ENCODE measurements at places on chromosomes 6 and 20.

GRCh38 chr6:100415768-100416167, 49.0 kb downstream of the SIM1 start:
- no peak for DNase-seq

DNA sequence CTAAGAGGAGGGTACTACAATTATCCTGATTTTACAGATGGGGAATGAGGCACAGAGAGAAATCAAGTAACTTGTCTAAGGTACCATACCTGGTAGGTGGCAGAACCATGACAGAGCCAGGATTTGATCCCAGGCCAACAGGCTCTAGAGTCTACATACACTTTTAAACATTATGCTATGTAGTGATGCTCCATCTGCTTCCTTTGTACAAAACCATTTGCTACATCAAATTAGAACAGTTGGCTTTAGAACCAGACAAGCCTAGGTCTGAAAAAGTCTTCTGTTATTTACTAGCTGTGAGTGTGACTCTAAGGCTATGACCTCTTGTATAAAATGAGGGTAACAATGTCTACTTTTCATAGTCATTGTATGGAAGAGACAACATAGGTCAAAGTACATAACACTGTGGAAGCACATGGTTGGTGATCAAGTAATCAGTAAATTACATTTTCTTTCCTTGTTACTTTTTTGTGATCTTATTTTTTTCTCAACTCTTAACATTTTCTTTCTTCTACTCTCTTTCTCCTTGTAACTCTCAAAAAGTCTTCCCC, 122.1 kb downstream of the PDSS2 start:
- no peak for DNase-seq

DNA sequence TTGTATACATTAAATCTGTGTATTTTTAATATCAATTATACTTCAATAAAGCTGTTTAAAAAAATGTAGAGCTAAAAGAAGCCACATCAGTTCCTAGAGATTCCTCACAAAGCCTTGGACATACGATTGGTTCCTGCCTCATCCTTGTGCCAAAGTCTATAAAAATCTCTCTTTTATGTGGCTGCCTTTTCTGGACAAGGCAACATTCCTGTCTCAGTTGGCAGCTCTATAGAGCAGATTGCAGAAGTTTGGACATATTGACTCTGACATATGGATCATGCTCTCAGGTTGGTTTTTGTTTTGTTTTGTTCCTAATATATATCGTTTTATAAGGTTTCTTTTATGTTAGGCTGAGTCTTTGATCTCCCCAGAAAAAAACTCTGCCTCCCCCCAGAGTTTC, 148.9 kb downstream of the MAFB start:
- no peak for DNase-seq

GRCh38 chr20:35166242-35166830, 5.5 kb upstream of the PROCR start:
- DNase-seq, result no peak

DNA sequence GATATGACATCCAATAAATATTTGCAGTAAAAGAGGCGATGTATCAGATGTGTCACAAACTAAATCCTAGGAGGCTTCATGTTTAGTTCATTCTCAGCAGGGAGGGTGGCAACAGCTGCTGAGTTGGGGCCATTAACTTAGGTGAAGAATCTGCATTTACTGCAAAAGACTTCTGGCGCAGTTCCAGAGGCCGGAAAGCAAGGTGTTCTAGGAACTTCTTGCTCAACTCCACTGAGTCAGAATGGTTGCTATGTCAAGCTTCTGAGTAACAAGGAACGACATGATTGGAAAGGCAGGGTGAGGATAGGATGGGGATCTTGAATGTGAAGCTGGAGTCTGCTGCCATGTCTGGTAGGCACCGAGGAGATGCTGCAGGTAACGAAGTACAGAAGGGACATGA, 11.7 kb downstream of the ADNP start:
- DNase-seq, result no peak

GRCh38 chr6:33301877-33302276, 3.1 kb upstream of the RGL2 start:
- DNase-seq, result no peak

DNA sequence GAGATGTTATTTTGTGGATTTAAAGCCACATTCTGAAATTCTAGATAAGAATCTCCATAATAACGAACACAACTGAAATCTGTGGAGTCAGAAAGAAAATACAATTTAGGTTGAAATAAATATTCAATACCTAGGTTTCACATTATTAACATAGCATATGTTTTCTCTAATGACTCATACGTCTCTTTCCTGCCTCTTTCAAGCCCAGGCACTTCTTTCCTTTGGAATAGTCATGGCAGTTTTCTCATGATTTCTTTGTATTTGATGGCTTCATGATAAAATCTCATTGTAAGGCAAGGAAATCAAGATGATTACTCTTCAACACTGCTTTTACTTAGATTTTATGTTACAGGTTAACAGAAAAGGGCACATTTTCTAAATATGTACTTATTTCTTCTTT, 803.7 kb downstream of the PHF3 start:
- no peak for DNase-seq

- DNase-seq, result no peak
These were observed 191.6 kb upstream of the SNX9 start for GRCh38 chr6:157631412-157631811.

- no peak for DNase-seq
These were observed 28.4 kb upstream of the GCLC start for GRCh38 chr6:53573299-53573698.

GRCh38 chr20:4006640-4007039, 8.7 kb downstream of the RNF24 start:
- DNase-seq, result no peak

- peak; percentile 52 for DNase-seq
These were observed 33.7 kb downstream of the SLC9A8 start for GRCh38 chr20:49846206-49846807.

DNA sequence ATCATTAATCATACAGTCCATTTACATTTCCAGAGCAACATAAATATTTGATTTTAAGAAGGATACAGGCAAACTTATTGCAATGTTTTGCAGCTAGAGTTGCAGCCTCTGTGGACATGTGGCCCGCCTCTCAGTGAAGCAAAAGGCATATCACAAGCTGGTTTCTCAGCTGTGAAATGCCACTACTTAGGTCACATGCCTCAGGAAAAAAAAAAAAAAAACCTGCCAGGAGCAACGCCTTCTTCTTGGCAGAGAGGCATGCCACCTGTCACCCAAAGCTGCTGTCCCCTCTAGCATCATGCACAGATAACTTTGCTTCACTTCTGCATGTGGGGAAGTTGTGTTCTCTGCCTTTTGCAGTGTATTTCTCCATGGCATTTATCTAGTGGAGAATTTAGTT, 18.5 kb downstream of the GRM1 start:
- no peak for DNase-seq

GRCh38 chr20:432208-432607, 24.1 kb downstream of the RBCK1 start:
- DNase-seq, result no peak

DNA sequence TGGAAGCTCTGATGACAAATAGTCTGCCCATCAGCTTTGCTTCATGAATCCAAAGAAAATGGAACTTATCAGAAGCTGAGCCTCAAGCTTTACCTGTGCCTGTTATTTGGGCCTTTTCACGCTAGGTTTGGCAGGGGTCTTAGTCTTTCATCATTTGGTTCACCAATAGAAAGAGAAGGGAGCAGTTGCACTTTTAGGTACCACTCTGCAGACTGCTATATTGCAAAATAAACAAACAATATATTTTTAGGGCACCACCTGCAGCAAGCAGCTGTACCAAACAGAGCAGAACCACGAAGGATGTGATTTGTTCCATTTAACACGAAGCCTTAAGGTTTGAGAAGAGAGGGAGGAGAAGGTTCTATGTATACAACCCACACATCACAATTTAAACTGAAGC, 291.4 kb upstream of the RNF217 start:
- no peak for DNase-seq

- DNase-seq, result no peak
These were observed 26.9 kb downstream of the FIG4 start for GRCh38 chr6:109717971-109718370.

- DNase-seq, result no peak
These were observed 298.5 kb upstream of the JAG1 start for GRCh38 chr20:10972219-10972860.

DNA sequence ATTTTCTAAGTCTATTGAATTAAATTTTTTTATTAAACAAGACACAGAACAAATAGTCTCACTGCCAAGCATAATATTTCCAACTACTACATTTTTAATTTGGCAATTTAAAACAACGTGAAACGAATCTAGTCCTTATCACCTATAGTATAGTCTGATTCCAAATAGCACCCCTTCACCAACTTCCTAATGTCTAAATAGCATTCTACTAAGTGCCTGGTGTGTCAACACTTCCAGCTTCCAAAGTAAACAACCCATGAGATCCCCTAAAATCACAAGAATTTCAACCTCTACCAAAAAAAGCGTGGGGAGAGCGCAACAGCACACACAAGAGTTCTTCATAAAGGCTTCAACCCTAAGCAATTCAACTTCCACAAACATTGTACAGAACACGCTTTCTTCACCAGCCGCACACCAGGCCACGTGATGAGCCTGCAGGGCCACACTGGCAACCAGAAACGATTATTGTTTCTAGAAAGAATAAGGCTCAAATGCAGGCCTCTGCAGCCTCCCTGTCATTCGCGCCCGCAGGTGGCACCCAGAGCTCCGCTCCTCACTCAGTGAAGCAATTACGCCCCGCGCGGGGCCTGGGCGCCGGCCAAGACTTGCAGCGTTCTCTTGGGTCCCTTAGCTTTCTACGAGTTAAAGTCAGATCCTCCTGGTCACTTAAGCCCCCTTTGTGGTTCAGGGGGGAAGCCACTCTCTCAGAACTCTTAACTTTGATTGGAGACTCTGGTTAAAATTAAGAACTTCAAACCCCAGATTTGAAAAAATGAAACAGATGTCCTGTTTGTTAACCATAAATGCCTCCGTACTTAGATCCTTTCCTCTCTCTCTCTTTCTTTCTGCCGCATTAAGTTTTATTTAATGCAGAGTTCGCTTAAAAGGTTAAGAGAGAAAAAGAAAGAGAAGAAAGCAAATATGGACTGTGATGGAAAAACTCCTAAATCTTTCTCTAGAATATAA, 18.3 kb downstream of the SIM1 start:
- DNase-seq, result no peak

DNA sequence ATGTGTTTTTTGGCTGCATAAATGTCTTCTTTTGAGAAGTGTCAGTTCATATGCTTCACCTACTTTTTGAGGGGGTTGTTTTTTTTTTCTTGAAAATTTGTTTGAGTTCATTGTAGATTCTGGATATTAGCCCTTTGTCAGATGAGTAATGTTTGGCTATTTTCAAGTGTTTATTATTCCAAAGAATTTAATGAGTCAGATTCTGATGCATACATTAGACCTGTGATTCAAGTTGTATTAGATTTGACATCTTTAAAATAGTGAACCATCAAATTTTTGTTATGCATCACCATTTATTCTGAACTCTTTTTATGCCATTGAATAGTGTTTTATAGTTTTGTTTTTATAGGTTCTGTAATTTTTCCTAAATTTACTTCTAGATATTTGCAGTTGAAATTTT, 319.3 kb downstream of the PKHD1 start:
- no peak for DNase-seq

DNA sequence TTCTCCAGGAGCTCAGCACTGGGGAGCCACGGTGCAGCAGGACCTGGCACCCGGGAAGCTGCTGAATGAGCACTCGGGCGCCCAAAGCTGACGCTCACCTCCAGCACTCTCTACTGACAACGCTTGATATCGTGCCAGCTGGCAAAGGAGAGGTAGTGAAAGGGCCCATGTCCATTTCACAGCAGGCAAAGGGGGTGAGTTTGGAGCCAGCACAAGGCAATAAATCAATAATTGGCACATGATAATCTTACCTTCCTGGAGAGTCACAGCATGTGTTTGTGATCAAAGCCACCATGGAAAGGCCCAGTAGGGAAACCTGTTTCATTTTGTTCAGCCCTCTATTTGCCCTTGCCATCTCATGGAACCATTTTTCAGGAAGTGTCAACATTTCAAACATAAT, 23.3 kb upstream of the SMIM26 start:
- no peak for DNase-seq

DNA sequence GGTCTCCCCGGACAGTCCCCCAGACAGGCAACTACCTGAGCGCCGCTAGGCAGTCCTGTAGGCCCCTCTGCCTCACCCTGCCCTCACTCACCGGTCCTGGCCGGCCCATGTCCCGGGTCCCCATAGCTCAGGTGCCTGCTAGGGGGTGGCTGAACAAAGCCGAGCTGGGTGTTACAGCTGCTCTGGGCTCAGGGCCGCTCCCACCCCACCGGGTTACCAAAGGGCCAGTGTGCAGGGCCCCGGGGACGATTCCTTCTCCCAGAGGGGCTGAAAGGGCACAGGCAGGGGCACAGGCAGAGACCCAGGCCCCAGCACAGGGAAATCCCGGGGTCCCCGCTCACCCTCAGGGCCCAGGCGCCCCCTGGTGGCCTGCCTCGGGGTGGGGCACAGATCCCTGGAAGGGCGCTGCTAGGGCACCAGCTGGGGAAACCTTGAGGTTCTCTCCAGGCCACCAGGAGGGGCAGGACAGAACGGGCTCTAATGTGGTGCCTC, 118.4 kb downstream of the GRM4 start:
- no peak for DNase-seq

DNA sequence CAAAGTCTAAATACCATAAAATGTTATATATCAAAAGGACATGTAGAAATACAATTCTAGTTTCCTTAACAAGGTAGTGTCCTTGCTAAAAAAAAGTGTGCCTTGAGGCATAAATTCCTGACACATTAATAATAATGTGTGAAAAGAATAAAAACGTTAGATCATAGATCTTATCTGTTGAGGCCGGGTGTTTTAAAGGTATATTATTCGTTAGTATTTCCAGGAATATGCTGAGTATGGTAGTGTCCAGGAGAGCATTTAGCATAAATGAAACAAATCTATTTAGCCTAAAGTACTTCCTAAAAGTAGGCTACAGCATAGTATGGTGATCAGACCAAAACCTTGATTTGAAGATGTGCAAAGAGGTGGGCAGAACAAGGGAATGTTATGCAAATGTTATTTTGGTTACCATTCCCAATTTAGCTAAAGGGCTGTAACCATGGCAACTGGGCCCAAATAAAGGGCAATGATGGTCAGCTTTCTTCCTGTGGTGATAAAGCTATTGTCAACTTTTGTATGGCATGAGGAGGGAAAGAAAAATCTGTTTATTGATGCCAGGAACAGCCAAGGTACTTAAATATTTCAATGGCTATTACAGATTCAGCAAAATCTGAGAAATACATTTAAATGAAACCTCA, 18.9 kb downstream of the MKKS start:
- DNase-seq, result no peak

DNA sequence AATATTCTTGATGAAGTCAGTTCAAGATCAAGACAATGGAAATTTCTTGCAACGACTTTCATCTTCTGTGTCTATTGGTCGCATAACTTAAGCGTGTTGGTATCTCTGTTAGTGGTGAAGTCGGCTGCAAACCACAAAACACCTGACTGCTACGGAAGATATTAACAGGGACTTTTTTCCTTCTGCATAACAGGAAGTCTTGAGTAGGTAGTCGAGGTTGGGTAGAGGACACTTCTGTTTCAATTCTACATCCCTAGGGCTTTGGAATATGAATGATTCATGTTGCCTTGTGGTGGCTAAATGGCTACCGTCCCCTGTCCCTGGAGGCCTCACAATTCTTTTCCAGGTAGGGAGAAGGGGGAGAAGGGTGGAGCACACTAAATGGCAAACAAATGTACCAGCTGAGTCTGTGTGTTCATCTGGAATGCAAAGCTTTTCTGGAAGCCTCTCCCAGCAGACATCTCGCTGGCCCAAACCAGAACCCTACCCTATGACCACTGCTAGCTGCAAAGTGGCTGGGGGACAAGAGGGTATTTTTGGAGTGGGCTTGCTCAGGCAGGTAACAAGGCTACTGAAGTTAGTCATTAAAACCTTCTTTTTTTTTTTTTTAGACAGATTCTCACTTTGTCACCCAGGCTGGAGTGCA, 34.6 kb upstream of the NKX2-2 start:
- no peak for DNase-seq

GRCh38 chr6:54706391-54706790, 140.2 kb upstream of the FAM83B start:
- no peak for DNase-seq

Measured in NCI-H1930 (cell line).